ENCODE measurements at places on chromosomes 4 and X.

GRCh38 chrX:94751611-94752010 is 1077.6 kb downstream of the FAM133A start:
- DNase-seq, result no peak

GRCh38 chr4:127145006-127145540 is 487.7 kb upstream of the INTU start:
- DNase-seq, result no peak

DNA sequence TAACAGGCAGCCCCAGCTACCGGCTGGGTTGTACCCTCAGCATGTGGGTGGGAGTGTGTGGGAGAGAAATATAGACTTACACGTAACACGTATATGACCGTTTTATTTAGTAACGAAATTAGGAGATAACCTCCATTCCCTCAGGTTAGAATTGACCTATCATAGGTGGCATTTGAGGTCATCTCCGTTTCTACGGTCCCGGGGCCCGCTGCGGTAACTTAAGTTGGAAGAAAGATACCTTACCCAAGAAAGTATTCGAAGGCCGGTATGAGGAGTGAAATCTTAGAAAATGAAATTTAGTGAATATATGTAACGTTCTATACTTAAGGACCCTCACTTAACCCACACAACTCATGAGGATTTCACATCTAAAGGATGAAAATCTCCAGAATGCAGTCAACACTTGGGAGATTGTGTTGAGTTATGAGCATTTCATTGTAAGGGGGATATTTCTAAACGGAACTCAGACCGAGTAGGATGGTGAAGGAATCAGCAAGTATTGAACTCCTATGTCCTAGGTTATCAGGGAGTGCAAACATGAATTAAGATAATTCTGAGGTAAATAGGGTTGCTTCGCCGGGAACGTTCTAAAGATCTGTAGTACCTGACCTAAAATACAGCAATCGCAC is 891 bp downstream of the CISD2 start:
- DNase-seq, result peak; percentile 65

GRCh38 chr4:80133240-80133783 is 60.3 kb upstream of the ANTXR2 start:
- DNase-seq, result no peak

DNA sequence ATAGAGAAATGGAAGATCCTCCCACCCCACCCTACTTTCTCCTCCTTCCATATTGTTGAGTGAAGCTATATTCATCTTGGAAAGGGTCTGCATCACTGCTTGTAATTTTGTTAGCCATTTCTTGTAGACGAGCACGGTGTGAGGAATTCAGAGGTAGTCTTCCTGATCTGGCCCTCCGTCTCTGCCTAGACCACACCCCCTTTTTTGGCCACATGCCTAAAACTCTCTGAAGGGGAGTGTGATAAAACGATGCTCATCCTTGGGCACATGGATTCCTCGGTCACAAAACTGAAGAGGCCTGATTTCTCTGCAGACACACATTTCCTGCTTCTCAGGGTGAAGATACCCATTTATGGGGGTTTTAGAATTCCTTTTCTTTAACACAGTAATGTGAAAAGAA is 182.8 kb downstream of the LARP7 start:
- DNase-seq, result no peak

- no peak for DNase-seq
Observed at GRCh38 chr4:89894649-89895550, at the start of gene MMRN1. Gene MMRN1 (plus strand): TSS chr4:89894854. CDS start chr4:89894972, 118 bp downstream.

DNA sequence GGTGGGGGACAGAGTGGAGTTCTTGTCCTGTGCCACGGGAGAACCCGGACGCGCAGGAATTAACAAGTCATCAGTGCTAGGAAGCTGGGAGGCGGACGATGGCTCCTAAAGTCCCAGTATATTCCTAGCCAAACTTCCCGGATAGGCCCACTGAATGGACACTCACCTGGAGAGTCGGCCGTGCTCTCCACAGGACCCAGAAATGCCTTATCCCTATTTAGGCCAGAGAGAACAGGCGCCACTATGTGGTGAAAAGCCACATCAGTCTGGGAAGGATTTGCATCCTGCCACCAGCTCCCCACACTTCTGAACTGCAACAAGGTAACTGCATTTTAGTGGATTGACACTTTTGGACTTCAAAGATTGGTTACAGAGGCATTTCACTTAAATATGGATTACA is 1.1 kb downstream of the CFAP299 start:
- DNase-seq, result peak; percentile 36

DNA sequence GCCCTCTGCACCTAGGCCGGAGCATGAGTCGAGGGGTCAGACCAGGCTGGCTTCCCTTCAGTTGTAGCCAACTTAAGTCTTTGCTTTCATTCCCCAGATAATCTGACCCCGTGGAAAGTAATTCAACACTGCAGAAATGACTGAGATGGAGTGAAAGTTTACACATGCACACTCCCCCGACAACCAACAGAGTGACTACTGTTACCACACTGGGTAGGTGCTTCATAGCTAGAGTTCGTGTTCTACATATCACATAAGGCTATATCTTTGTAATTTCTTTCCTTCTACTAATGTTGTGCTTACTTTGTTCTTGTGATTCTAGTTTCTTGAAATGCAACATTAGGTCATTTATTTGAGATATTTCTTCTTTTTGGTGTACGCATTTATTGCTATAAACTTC is 7.2 kb upstream of the CTAG2 start:
- DNase-seq, result no peak

GRCh38 chr4:183541752-183542040 is 36.8 kb downstream of the ING2 start:
- DNase-seq, result no peak

GRCh38 chr4:177375372-177375771 is 65.7 kb downstream of the NEIL3 start:
- DNase-seq, result no peak

DNA sequence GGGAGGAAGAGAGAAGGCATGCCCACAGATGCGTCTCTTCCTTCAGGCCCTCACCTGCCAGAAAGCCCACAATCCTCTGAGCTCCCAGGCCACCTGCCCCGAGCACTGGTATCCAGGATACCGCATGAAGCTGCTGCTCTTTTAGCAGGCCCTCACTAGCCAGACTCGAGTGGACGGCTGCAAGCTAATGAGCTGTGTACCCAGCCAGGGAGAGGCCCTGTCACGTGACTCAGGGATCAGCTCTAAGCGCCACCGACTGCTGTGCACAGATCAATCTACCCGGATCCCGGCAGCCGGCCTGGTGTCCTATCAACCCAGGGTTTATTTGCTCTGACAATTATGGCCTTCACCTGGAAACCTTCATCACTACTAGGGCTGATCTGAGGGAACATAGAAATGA is 39.0 kb downstream of the BCOR start:
- no peak for DNase-seq

DNA sequence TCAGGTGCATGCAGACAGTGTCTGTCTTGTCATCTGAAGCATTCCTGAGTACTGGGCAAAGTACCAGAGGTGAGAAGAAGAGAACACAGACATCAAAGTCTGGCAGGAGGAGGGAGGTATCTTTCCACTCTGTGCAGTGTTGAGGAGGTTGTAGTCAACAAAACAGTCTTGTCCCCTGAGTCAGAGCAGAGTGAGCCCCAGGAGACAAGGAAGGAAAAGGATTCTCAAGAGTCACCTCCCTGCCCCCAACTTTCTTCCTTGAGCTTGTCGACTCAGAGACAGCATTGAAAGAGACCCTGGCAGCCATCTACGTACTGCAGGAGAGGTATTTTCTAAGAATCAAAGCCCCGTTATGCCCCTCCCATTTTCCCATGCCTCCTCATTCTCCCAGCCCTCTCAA is 4.4 kb upstream of the SRPX start:
- DNase-seq, result no peak

- DNase-seq, result no peak
Observed at GRCh38 chr4:7584098-7584497, 149.4 kb upstream of the PSAPL1 start.

DNA sequence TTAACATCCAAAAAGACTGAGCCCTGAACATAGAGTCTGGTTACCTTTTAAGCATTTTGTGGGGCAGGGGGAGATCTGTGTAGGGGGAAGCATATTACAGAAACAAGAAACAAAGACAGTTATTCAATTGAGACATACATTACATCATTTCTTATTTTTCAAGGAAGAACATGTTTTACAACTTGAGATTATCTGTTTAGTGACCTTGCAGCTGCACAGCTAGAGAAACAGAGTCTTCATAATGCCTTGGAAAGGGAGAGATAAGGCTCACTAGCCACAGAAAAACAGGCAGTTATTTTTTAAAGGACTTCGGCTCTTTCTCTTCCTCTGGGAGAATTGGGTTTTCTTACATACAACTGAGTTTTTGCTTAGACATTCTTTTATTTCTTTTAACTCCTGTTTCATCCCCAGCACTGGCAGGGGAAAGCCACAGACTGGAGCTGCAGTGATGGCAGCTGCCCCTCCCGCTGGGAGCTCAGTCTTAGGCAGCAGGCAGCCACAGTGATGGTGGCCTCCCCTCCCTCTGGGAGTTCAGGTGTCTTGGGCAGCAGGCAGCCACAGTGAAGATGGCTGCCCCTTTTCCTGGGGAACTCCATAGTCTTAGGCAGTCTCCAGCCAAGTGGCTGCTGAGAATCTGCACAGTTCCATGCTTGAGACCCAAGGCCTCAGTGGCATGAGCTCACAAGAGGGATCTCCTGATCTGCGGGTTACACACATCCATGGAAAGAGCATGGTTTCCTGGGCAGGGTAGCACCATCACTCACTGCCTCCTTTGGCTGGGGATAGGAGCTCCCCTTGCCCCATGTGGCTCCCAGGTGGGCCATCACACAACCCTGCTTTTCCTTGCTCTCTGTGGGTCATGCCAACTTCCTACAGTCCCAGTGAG is 19.4 kb upstream of the TMPRSS11F start:
- DNase-seq, result peak; percentile 43

DNA sequence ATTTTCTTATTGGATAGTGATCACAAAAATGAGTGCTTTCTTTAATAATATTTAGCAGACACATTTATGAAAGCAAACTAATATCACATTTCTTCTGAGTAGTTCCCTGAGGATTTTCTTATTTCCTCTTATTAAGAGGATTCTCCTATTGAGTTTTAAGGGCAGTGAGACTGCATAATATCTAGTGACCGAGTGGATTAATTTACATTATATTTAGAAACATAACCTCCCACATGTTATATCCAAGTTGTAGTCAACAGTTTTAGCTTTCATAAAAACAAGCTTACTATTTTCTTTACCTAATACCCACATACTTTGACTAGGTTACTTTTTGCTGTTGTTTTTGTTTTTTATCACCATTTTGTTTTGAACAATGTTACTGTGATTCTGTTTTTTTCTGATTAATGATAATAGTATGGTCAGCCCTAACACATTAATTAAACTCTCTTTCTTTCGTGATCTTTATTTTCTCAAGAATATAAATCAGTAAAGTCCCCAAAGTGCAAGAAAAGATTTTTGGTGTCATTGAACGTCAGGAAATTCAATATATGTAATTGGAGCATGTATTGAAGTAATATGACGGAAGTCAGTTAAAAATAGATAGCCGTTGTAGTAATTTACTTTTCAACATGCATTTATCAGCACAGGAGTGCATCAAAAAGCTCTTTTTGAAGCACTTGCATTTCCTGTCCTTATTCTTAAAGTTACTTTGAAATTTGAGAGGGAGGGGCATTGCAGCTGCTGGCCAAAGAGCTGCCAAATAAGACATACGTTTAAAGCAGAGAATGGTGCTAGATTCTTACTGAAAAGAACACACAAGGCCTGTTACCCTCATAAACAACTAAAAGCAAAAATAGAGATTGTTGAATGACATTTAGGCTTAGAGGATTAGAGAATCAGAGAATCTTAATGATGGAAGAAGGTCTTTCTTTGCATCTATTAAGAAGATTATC is 25.2 kb downstream of the DDIT4L start:
- DNase-seq, result no peak

GRCh38 chr4:39025552-39026085 is 6.6 kb downstream of the TMEM156 start:
- DNase-seq, result peak; percentile 58

- DNase-seq, result no peak
Observed at GRCh38 chr4:14379183-14379582, 623.1 kb upstream of the CPEB2 start.

DNA sequence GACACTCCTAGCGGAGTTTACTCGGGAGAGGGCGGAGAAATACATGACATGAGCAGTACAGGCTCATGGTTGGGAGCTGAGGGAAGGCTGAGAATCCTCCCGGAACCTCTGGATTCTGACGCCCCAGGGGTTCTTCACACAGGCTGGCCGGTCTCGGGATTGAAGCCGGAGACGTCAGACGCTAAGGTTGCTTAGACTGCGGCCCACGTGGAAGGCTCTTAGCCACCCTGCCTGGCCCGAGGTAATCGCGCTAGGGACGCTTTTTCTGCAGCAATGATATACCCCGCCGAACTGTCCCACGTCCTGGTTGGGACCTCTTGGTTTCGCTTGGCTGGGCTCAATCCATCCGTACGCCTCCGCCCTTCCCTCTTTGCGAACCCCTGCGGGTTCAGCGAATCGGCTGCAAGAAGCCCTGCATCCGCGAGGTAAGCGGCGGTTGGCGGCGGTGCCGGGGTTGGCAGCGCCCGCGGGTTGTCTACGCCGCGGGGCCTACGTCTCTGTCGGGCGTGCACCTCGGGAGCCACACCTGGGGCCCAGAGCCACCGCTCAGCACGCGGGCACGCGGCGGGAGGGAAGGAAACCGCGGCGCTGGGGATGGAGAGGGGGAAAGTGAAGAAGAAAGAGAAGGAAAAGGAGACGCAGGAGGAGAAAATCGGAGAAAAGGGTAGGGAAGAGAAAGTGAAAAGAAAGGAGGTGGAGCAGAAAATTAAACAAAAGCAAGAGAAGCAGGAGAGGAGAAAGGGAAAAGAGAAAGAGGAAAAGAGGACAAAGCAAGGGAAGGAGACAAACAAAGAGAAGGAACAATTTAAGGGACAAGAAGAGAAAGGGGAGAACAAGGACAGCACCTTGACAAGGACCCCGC is at the start of gene ARL9:
TSS of gene ARL9 (plus strand) at position 523 of the 862 bp plus-strand sequence. CDS start at position 595, 72 bp downstream.
- DNase-seq, result no peak

- no peak for DNase-seq
Observed at GRCh38 chr4:39102297-39102696, 40.3 kb downstream of the KLHL5 start.

DNA sequence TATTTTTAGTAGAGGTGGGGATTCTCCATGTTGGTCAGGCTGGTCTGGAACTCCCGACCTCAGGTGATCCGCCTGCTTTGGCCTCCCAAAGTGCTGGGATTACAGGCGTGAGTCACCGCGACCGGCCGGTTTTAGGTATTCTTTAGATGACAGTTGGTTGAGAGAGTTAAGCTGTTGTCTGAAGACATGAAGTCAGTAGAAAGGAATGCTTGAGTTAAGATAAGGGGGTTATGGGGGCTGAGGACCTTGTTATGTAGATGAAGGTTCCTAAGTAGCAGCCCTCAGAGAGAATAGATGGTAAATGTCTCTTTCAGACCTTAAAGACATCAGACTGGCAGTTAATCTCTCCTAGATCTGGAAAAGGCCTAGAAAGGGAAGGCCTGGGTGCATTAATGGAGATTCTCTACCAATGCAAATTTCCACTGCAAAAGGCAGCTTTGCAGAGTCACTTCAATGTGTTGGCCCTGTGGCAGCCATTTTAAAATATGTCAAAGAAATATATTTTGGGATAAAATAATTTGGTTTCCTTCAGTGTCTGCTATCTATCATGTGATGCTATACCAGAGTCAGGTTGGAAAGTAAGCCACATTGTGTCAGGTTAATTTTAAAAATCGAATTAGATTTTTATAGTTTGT is 6.4 kb upstream of the ZNF674 start:
- DNase-seq, result no peak
